ENCODE measurements at places on chromosomes 11 and 22. TPM values are rescaled to one million over a fixed set of nuclear protein-coding genes. Genes with fewer than 3 reads are reported as not detected.

PTPRJ gene
- polyA plus RNA-seq, result 4.4 TPM

TRIM51G gene
- not detected for polyA plus RNA-seq

CRYAB gene
- polyA plus RNA-seq, result 116 TPM

ESAM gene
- 21.7 TPM for polyA plus RNA-seq

IGLL5 gene
- polyA plus RNA-seq, result 29.9 TPM

FGF4 gene
- polyA plus RNA-seq, result 0.14 TPM

LUZP2 gene
- polyA plus RNA-seq, result 0.16 TPM

LRRC10B gene
- 2.7 TPM for polyA plus RNA-seq

LYVE1 gene
- 16.1 TPM for polyA plus RNA-seq

Data from thymus (tissue), 14 donors.